COR-L47 (cell line): ENCODE measurements at places on chromosomes 7 and 10.

- no peak for DNase-seq
These were observed 4.4 kb downstream of the DDIT4 start for GRCh38 chr10:72277996-72278667.

DNA sequence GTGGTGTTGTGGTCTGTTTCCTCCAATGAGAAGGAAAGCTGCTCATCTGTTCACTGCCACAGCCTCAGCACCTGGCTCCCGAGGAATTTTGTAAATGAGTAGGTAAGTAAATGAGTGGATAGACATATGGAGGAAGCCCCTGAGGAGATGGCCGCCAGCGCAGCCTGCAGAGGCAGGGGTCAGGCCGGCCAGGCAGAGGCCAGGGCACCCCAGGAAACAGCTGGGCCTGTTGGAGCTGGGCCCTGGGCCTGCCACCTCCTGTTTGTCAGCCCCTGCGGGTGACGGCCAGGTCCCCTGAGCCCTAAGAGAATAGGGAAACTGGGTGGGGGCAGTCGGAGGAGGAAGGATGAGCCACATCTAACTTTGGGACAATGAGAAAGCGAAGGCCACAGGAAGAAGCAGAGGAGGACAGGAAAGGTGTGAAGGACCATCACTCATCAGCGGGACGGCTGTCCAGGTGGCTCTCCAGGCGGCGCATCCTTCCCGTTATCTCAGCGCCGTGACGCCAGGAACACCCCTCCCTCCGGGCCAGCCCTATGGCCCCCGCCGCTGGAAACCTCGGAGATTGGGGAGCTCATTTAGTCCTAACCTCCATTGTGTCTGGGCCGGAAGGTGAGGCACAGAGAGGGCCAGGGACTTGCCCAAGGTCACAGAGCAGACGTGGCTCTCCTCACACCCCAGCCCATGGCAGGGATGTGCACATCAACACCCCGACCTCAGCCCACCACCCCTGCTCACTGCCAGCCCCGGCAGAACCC is 142.3 kb upstream of the UNC5B start:
- no peak for DNase-seq

GRCh38 chr10:43012578-43012977 is 64.3 kb upstream of the RET start:
- DNase-seq = no peak

DNA sequence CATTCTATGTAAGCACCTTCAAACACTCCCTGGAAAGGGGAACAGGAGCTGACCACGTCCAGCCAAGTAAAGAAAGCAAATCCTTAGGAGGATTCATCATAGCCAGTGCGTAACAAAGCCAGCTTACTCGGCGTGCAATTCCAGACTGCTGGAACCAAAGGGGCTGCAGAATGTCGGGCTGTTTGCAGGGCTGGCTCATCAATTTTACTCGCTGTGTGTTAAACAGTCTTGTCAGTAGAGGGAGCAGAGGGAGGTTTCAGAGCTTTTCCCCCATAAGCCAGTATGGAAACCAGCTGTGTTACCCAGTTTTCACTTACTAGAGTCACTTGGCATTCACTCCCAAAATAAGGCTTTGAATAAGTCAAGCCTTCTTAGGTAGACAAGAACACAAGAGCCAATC is 127.1 kb downstream of the KMT2E start:
- peak; percentile 3 for DNase-seq

- no peak for DNase-seq
These were observed 128.3 kb downstream of the PRPF18 start for GRCh38 chr10:13715100-13715499.

GRCh38 chr10:43082087-43082486 is 5.2 kb downstream of the RET start:
- no peak for DNase-seq

GRCh38 chr7:39587393-39587792 is 21.2 kb downstream of the YAE1 start:
- no peak for DNase-seq
